Activated CD4-positive, alpha-beta T cell treated with anti-CD3 and anti-CD28 coated beads, Interleukin-2, amount 50 U/mL, for 1 hour (primary cell): ENCODE measurements at places on chromosomes 1 and 21.

- no peak for DNase-seq
Measured at GRCh38 chr1:241167121-241167630, 189.8 kb downstream of the RGS7 start.

DNA sequence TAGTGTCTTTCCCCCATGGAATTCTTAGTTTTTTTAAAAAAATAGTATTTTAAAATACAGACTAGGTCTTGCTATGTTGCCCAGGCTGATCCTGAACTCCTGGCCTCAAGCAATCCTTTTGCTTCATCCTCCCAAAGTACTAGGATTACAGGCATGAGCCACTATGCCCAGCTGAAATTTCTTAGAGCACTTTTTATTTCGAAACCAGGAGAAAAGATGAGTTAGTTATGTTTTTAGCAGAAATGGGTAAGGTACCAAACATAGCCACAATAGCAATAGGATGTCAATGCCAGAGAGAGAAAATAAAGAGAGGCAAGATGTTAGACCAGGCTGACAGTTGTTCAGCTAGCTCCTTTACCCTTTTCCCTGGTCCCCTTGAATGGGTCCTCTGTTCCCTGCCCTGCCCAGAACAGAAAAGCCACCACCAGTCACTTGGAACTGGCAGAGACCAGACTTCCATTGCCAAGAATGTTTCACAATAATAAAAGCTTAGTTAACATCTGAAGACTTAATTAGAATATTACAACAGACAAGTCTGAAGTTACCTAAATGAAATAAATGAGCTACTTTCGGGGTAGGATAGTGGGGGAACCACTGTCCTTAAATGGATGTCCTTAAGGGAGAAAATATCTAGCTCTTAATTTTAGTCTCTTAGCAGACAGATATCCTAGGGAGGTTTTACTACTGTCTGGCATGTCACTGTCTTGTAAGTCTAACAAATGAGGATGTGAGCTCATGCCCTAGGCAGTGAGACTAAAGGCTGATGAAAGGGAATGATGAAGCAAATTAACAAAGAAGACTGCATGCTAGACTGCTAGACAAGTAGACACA, 54.3 kb downstream of the ABL2 start:
- no peak for DNase-seq

DNA sequence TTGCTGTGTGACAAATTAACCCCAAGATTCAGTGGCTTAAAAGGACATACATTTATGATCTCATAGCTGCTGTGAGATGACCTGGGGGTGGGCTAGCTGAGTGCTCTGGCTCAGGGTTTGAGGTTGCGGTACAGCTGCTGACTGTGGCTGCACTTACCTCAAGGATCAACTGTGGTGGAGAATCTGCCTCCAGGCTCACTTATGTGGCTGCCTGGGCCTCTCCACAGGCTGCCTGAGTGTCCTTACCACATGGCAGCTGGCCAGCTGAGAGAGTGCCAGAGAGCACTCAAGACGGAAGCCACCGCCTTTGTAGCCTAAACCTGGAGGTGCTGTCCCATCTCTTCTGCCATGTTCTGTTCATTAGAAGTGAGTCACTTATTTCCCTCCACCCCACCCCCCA, 5.7 kb downstream of the LRRC71 start:
- DNase-seq: no peak

- no peak for DNase-seq
Measured at GRCh38 chr1:22749503-22749902, 38.9 kb downstream of the EPHB2 start.

GRCh38 chr21:41678016-41678923, 88.6 kb downstream of the RIPK4 start:
- DNase-seq: no peak

- DNase-seq: no peak
Measured at GRCh38 chr1:236175642-236176336, 33.5 kb downstream of the GPR137B start.

DNA sequence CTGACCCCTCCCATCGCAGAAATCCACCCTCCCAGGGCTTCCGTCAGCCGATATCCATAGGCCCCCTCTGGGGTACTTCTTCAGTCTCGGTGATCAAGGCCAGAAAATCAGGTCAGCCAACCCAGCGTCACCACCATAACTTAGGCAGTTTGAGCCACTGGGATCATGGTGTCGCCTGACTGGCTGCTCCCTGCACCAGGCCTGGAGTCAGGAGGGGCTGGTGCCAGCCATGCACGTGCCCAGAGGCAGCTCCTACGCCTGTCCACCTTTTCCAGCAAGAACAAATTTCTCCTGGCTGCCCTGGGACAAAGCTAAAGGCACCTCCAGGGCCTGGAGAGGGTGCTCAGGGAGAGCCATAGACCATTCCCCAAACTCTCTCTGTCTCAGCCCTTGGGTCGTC, 4.8 kb upstream of the CTRC start:
- DNase-seq: no peak

DNA sequence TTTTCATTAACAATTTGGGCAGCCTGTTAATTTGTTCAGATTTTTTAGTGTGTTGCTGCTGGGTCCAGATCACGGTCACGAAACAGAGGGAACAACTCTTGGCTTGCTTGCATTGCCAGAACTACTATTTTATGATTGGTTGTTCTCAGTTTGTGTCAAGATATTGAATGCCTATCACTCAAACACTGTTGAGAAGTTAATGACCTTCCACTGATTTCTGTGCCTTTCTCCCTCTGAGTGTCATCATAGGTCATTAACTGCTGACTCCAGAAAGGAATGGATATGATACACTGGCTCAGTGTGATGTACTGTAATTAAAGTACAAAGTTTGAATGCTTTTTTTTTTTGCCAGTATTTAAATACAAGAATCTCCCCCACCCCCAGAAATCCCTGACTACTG, 9.2 kb downstream of the CHODL start:
- no peak for DNase-seq

DNA sequence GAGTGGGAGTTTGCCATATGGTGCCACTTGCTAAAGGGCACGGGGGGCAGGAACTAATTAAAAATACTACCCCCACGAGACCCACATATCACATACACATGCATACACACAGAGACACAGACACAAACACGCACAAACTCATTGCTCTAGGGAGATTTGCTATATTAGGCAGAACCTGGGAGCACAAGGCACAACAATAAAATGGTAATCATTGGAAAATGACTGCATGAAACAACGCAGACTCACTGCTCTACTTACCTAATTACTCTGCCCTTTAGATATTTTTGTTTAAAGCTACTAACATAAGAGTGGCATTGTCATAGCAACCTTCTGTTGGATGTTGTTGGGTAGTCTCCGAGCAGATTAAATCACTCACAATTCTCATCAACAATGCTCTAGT, 20.3 kb upstream of the RGS4 start:
- DNase-seq: no peak

DNA sequence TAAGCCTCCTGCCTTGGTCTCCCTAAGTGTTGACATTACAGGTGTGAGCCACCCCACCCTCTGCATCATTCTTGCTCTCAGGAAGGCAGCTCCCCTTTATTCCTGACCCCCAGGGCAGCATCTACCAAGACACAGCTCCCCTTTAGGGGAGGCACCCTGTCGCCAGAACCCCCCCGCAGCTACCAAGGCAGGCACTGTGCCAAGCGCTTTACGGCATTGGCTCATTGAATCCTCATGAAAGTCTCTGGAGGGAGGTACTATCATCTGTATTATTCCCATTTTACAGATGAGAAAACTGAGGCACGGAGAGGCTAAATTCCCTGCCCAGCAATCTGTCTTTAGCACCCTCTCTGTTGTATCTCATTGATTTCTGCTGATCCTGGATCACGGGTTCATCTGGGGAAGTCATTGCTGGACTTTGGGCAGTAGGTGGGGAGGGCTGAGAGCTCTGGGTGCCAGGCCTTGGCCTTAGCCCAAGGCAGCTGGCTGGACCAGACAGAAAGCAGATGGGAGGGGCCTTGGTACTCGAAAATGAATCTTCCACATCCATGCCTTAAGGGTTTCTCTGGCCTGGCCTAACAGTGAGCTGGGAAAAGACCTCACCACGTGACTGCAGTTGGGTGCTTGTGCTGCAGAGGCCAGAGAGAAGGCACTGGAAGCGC, 5.9 kb downstream of the PLOD1 start:
- DNase-seq: no peak

DNA sequence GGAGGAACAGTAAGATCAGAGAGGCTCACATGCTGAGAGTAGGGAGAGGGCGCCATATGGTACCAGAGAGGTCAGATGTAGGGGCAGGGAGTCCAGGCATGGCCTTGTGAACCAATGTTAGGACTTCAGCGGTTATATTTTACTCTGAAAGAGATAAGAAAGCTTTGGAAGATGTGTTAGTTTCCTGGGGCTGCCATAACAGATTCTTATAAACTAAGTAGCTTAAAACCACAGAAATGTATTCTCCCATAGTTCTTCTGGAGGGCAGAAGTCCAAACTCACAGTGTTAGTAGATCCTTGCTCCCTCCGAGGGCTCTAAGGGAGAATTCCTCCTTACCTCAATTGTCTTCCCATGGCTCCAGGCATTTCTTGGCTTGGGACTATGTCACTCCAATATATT, 502.5 kb upstream of the ADGRL2 start:
- DNase-seq: no peak

- DNase-seq: no peak
Measured at GRCh38 chr1:186102547-186103148, 272.4 kb downstream of the TPR start.

- no peak for DNase-seq
Measured at GRCh38 chr1:111906816-111907215, 82.7 kb downstream of the KCND3 start.

GRCh38 chr1:211341999-211342398, 15.4 kb downstream of the TRAF5 start:
- no peak for DNase-seq

DNA sequence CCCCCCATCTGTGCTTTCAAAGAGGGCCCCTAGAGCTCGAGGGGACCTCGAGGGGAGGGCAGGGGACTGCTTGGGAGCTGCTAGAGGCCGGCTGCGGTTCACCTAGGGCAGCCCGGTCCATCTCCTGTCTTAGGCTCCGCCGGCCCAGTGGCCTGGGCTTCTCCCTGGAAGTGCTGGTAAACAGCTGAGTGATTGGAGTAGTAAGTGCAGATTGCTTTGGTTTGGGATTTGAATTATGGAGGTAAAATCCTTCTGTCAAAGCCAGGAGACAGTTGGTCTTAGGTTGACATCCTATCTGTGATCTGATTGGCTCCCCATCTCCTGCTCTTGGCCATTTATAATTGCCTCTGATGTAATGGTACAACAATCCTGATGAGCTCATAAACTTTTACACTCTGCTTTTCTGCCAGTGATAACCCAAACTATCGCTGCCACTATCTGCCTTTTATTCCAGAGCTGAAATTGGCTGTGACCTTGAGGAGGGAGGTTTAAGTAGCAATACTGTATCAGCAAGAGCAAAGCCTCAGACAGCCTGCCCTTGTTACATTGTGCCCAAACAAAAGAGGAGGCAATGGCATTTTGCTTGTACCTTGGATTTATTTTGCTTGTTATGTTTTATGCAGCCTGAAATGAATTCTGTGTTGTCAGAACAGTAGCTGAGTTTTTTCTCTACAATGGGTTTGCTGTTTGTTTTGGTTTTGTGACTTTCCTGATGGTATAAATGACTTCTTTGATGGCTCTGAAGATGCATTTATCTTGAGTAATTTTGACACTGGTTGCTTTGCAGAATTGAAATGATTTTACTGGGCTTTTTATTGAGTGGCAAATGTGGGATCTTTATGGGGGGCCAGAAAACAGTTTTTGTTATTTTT, 2.4 kb downstream of the ARID1A start:
- DNase-seq: peak; percentile 10

DNA sequence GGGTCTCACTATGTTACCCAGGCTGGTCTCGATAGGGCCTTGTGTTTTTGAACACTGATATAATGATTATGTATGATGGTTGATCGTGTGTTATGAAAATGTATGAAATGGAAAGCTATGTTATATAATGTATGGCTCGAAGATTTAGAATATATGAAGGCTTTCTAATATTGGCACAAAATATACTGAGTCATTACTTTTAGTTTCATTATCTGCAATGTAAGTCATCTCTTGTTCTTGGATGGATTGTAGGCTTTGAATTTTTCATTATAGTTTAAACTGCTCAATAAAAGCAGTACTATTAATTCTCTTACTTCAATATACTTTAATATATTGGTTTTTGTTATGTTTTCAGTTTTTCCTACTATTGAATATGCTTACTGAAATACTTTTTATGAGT, 10.1 kb downstream of the FMN2 start:
- DNase-seq: no peak

GRCh38 chr21:25103500-25104207, 503.6 kb downstream of the MRPL39 start:
- no peak for DNase-seq

DNA sequence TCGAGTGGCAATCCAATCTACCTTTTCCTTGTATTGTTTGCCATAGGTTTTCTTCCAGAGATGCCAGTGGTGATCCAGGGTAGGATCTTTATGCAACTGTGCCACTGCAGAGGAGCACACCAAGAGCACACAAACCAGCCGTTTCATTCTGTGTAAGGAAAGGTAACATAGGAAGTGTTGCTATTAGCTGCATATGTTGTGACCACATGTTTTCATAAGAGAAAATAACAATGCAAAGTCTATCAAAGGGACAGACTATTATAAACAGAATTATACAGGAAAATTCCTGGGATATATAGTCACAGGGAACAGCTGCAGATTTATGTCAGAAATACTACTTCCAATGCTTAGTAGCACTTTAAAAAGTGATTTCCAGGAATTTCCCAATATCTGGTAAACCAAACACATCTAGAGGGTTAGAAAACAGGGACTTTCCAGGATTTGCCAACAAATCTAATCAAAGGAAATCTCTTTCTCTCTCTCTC, 919 bp downstream of the CTSS start:
- DNase-seq: no peak

DNA sequence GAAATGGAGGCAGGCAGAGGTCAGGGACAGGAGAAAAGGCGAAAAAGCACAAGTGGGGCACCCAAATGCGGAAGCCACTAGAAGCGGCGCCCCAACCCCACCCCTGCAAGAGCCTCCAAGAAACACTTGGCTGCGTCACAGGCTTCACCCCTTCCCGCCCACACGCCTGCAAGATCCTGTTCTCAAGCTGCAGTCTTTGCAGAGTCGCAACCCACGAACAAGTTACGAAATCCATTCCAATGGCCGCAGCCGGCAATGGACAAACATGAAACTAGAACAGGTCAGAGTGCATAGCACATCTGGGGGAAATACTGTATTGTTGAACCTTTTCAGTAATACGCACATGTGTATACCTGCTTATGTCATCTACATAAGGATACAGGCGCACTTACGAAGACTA, 103.6 kb downstream of the PSMG1 start:
- DNase-seq: no peak

DNA sequence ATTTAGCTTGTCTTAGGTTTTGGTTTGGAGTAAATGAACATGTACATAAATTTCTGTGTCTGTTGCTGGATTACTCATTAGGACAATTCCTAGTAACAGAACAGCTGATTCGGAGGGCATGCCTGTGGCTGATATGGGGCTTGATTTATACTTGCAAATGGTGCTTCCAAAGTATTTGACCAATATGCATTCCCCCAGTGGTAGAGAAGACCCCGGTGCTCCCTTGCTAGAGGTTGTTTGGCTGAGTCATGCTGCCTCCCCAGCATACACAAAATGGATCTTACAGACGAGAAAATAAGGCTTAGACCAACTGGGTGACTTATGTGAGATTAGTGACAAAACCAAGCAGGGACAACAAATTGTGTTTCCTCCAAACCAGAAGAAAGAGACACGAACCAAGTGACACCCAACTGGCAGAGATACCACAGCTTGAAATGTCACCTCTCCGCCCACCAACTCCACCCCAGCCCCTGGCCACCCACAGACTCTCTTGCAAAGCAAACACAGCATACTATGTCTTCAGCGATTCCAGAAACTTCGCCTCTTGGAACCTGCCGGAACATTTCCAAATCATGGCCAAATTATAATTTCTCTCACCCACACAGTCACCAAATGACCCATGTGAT, 75.9 kb upstream of the ETS2 start:
- no peak for DNase-seq
